AG20443 (cell line): ENCODE measurements at places on chromosomes 6 and 20.

- DNase-seq: peak; percentile 87
Observed at GRCh38 chr20:1313236-1313964, 15.5 kb downstream of the SDCBP2 start.

DNA sequence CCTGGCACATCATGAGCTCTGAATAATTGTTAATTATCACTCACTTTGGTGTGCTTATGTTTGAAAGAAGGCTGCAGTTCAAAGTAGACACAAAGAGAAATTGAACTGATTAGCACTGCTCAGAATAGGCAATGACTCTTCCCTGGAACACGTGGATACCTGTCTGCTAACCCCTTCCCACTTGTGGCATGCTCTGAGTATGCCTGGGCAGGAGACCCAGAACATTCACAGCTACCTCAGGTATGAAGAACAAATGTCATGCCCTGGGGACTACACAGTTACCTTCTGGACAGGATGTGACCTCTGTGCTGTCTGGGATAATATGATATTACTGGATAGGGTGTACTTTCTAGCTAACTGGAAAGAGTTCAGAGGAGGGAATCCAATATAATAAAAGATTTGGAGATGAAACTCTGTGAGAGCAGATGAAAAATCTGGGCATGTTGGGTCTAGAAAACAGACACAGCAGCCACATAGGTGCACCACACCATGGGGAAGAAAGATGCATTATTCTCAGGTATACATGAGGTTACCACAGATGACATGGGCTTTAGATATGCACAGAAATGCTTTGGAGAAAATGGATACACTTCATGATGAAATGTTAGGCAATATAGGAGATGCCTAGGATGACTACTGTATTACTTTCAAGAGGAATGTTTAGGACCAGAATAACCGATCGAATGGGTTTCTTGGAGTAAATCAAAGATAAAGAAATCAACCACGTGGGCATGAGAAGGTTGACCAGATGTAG is 324.2 kb upstream of the PREP start:
- DNase-seq: no peak

- no peak for DNase-seq
Observed at GRCh38 chr20:43949248-43949647, 34.6 kb downstream of the TOX2 start.

DNA sequence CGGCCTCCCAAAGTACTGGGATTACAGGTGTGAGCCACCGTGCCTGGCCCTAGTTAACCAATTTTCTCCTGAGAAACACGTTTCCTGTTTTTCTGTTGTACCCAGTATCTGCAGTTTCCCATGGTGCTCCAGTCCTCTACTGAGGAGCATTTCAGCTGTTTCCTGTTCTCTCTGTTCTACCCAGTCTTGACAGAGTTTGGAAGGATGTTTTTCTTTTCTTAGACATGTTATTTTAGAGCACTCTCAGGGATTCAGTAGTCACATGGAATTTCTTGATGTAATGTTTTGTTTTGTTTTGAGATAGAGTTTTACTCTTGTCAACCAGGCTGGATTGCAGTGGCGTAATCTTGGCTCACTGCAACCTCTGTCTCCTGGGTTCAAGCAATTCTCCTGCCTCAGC is 129.8 kb upstream of the TIAM2 start:
- no peak for DNase-seq

DNA sequence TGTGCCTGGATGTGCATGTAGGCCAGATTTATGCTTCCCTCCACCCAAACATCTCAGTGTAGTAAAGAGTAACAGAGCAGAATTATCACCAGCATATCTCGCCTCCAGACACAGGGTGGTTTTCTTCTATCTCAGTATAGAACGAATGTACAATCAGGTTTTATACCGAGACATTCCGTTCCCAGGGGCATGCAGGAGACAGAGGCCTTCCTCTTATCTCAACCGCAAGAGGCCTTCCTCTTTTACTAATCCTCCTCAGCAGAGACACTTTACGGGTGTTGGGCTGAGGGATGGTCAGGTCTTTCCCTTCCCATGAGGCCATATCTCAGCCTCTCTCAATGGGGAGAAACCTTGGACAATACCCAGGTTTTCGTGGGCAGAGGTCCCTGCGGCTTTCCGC is 36.4 kb upstream of the MC3R start:
- no peak for DNase-seq

DNA sequence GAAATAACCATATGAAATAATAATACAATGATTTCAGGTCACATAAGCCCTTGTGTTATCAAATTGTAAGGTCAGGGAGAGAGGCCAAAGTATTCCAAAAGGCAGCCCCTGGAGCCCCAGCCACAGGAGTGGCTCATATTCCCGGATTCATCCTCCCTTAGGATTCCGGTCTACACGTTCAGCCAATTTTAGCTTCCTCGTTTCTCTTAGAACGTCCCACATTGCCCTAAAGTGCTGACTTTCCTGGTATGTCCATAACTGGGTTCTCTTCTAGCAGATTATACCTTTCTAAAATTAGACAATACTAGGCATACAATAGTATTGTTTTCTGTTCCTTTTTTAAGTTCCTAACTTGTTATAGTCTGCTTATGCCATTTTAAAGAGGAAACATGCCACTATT is 192.7 kb upstream of the NOX3 start:
- DNase-seq: no peak

DNA sequence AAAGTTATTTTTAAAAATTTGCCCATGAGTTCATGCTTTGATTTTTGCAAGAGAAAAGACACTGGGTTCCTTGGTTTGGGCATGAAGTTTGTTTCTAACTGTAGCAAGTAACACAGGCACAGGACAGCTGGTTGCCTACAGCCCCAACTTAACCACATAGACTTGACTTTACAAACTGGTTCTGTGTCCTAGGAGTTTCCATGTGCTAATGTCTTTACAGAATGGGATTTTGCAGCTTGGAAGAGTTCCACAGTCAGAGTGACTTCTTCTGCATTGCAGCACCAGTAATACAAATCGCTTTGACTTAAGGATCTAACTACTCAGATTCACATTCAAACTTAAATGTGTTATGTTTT is 44.3 kb downstream of the OR2B2 start:
- DNase-seq: no peak

DNA sequence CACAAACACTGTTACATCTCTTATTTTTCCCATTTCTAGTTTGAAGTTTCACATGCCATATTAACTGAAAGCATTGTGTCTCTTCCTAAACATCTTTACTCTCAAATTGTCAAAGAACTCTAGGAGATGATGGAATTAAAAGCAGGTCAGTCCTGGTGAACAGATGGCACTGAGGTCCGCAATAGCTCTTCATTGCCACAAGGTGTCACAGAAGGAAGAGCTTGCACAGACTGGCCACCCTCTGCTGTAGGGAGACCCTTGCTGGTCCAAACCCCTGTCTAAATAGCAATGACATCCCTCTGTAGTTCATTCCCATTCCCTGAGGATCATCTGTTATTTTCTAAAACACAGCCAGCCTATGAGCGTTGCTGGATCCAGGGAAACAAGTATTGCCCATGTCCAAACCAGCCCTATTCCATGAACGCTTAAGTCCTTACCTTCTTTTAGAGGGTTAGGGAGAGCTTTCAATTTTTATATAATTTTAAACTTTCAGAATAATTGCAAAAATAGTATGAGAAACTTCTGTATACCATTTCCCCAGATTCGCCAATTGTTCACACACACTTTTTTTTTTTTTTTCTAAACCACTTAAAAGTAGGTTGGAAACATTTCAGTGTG is 10.1 kb upstream of the HDAC2 start:
- peak; percentile 37 for DNase-seq

- no peak for DNase-seq
Observed at GRCh38 chr6:78251931-78252330, 599.1 kb downstream of the MEI4 start.

- DNase-seq: peak; percentile 61
Observed at GRCh38 chr6:122008101-122008999, 391.1 kb upstream of the HSF2 start.

- DNase-seq: no peak
Observed at GRCh38 chr6:68247782-68248181, 387.3 kb upstream of the ADGRB3 start.

DNA sequence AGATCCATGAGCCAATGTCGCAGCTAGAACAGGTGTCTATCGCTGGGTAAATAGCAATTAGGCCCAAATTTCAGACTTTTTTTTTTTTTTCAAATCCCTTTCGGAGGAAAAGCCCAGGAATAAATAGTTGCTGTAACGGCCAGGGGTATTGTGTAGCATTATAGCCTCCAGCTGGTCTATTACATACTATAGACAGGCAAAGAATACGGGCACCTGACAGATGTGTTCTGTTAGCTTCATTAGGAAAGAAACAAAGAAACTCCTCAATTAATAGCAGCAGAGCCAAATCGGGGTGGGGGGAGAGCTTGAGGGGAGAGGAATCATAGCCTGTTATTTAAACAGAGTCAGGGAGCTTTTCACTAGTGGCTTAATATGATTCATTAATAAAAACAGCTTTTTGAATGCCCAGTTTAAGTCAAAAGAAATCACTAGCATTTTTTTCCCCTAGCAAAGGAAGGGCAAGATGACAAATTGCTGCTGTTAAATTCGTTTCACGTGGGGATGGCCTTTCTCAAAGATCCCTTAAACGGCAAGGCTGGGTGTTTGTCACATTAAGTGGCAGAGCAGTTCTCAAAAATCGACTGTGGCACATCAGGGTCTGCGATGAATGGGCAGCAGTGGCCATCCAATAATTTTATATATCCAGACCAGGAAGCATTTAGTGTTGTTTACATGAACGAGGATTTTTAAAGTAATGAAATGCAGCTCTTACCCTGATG is 139.4 kb downstream of the ID4 start:
- no peak for DNase-seq

DNA sequence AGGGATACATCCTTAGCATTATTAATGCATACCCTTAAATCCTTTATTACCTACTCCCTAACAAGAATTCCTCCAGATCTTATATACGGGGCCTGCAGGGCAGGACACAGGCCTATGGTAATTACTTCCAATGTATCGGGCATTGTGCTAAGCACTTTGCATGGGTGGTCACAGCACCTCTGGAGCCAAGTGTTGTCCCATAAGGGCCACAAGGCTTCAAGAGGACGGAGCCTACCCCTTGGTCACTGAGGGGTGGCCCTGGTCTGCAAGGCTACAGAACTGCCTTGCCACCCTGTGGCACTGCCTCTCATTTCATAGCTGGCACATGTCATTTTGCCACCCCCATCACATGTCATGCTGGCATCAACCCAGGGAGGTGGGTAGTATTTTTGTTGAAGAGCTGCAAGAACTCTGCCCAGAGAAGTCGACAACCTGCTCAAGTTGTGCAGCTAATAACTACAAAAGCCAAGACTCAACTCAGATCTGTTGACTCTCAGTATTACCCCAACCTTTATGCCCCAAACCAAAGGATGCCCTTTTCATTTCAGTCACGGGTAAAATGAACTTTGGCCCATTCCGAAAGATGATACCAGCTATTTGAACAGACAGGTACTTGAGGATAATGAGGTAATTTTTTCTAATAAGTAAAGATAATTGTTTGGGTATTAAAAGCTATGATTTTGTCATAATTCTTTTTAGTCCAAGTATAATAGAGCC is 144.1 kb upstream of the AKAP12 start:
- no peak for DNase-seq

DNA sequence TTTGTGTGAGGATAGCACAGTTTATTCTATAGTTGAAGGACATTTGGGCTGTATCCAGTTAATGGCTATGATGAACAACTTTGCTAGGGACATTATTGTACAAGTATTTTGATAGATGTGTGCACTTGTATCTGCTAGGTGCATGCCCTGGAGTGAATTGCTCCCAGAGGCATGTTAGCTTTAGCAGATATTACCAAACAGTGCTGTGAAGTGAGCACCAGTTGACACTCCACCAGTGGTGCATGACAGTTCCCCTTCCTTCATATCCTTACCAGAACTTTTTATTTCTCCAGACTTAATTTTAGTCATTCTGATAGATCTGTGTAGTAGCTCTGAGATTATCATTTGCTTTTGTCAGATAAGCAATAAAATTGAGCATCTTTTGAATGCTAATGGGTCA is 48.9 kb upstream of the ENPP5 start:
- no peak for DNase-seq
